ENCODE measurements at places on chromosomes 5 and 9. TPM values are rescaled to one million over a fixed set of nuclear protein-coding genes. Genes with fewer than 3 reads are reported as not detected.

- DNase-seq = no peak
Observed at GRCh38 chr5:37190592-37190991, 58.6 kb downstream of the CPLANE1 start.

GRCh38 chr9:86082870-86083269 is 16.5 kb downstream of the GOLM1 start:
- no peak for DNase-seq

PCDHB14 gene
- total RNA-seq = not detected

DNA sequence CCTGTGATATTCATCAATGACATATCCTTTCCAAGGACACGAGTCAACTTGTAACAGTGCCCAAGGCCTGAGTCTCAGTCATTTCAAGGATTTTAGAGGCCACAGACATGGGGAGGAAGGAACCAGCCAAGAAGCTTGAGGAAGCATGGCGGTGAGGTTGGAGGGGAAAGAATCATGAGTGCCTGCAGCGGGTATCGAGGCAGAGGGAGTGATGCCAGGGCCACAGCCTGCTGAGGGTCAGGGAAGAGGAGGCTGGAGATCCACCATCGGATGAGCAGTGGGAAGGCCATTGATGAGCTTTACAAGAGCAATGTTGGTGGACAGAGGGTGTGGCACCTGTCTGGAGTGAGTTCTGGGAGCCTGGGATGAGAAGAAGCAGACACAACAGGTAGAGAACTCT is 88.5 kb upstream of the IER5L start:
- DNase-seq = no peak

NRARP gene
- total RNA-seq = 2.3 TPM

DNA sequence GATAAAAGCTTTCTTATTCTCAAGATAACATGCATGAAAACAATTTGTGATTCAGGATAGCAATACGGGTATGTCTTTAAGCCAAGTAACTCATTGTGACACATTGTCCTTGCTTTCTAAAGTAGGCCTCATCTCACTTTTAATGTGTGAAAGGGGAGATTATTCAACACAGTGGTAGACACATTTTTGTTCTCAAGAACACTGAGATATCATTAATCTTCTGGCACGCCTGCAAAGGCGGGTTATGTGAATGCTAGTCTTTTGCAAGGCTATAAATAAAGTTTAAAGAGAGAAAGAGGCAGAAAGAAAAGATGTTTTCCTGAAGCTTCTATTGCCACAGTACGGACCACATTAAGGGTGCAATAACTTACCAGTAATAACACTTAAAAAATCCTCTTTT is 181.8 kb upstream of the MEF2C start:
- no peak for DNase-seq

GRCh38 chr5:157358871-157359270 is 92.9 kb downstream of the CYFIP2 start:
- DNase-seq = no peak

C9orf153 gene
- total RNA-seq = 0.28 TPM

- DNase-seq = no peak
Observed at GRCh38 chr9:104608336-104608735, 2.9 kb upstream of the OR13C2 start.

DCTN4 gene
- 92.0 TPM for total RNA-seq

GRCh38 chr5:11432116-11432515 is 472.1 kb downstream of the CTNND2 start:
- DNase-seq = no peak

GRCh38 chr9:7180247-7180646 is 422.5 kb downstream of the KDM4C start:
- no peak for DNase-seq

DNA sequence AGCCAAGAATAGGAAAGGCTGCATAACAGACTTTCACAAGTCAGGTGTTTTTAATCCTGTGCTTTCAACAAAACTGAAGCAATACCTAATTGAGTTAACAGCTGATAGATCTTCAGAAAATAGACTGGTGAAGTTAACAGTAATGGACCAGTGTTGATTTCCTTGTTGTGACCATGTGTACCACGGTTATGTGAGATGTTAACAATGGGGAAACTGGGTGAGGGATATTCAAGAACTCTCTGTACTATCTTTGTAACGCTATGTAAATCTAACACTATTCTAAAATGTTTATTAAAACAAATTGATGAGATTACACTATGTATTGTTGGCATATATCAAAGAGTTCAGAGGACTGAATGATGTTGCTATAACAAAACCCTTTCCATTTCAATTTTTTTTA is 36.9 kb downstream of the MACROH2A1 start:
- DNase-seq = no peak

GRM6 gene
- not detected for total RNA-seq

GRCh38 chr5:95414451-95414850 is 23.3 kb downstream of the FAM81B start:
- DNase-seq = no peak

GRCh38 chr9:110389148-110389750 is 51.6 kb upstream of the TXNDC8 start:
- no peak for DNase-seq

All from natural killer cell (primary cell).